Activated gamma-delta T cell treated with Interleukin-2 at 50 U/mL for 16 hours (primary cell): ENCODE measurements at places on chromosomes 11 and 22.

DNA sequence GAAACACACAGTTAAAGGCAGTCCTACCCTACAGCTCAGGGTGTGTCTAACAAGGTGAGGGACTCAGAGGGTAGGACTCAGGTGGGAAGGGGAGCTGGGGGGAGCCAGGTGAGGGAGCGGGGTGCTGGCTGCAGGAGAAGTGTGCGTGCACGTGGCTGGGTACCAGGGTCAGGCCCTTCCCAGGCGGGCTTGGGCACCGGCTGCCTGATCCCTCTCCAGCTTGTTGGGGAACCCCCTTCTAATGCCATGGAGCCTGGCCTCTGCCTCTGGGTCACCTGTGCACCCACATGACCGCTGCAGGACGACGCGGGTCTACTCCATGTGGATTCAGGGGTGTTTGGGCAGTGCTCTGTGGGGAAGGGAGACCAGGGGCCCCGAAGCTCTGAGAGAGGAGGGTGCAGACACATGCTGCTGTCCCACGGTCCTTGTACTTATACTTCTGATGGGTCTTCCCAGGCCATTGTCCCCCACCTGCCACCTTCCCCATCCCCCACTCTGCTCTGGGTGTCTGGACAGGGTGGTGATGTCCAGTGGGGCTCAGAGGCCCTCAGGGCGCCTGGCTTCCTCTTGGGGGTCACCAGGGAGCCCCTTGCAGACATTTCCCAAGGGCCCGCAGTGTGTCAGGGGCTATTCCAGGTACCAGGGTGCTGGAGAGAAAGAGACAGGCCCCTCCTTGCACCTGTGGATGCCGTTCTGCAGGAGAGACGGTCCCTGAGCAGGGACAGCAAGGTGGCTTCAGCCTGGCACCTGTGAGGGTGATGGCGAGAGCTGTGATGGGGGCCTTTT, 10.4 kb upstream of the MRGPRD start:
- DNase-seq, result no peak

DNA sequence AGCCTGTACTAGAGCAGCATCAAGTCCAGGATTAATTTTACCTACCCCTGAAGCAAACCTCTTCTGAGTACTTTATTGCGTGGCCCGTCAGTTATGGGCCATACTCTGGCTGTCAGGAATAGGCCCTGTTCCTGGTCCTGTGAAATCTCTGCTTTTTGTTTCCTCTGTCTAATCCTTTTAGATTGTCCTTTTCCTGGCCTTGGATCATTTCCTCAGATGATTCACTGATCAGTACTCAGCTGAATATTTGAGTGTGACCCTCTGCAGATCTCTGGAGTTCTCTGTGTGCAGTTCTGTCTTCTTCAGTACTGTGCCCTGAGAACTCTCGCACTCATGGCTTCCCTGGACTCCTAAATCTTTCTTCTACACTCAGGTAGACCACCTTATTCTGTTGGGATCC, 123.5 kb downstream of the UVRAG start:
- DNase-seq, result no peak

DNA sequence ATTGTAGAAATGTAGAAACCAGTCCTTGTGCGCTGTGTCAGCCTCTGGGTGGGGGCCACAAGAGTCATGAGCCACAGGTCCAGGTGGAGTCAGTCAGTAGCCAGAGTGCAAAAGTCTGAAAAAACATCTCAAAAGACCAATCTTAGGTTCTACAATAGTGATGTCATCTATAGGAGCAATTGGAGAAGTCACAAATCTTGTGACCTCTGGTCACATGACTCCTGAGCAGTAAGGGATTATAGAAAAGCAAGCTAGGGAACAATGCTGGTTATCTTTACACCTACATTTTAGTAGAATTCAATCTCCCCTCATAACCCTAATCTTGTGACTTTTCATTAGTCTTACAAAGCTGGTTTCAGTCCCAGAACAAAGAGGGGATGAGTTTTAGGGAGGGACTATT, 82.7 kb downstream of the CCDC83 start:
- DNase-seq, result no peak

GRCh38 chr11:27254744-27255446, 108.1 kb downstream of the CCDC34 start:
- no peak for DNase-seq

DNA sequence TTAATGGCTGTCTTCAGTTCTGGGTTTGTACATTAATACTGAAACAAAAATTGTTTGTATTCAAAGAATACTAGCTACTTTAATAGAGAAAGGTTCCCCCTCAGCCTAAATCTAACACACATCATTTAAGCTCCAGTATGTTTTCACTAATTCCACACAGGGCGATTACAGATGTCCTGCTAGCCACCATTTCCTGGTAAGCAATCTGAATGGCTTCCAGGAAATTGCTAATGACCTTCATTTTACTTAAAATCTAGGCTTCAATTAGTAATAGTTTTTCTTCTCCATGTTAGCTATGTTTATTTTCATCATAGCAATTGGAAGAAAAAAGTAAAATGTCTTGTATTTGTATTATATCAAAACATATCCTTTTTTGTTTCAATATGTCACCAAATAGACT, 132.8 kb downstream of the SOX6 start:
- no peak for DNase-seq

DNA sequence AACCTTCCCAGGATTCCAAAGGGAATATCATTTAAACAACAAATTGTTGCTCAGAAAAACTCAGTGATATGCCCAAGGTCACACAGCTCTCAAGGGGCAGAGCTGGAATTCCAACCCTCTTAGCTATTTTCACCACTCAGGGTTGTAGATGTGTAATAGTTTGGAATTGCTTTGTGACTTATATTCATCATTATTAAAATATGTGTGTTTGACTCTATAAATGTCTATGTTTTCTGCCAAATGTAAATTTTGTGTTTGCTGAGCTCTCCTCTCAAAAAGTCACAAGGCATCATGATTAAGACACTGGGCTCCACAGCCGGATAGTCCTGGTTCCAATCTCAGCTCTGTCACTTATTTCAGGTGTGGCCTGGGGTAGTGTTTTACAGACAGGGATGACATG, 407.3 kb downstream of the TMEM135 start:
- DNase-seq, result no peak

DNA sequence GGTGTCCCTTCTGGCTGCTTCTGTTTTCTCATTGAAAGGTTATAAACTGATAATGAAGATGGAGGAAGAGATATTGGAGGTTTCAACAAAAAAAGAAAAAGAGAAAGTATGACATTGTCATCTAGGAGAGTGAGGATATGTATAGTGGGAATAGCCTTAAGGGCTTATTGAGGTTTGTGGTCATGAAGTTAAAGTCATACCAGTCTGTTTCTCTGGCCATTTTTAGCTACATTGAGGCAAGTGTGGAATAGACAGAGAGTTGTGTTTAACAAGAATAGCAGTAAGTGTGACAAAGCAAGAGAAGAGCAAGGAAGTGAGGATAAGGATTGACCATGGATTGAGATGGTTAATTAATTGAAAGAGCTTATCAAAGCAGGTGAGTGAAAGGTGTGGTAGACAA, 110.4 kb downstream of the ELP4 start:
- no peak for DNase-seq

DNA sequence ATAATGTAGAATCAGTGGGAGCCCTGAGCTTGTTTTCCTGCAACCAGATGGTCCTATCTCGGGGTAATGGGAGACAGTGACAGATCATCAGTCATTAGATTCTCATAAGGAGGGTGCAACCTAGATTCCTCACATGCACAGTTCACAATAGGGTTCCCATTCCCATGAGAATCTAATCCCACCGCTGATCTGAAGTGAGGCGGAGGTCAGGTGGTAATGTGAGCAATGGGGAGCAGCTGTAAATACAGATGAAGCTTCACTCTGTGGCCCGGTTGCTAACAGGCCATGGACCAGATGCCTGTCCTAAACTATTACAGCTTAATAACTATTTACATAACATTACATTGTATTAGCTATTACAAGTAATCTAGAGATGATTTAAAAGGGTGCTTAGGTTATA, 17.0 kb downstream of the DIXDC1 start:
- no peak for DNase-seq

GRCh38 chr11:121967131-121967704, 148.8 kb downstream of the BLID start:
- no peak for DNase-seq

GRCh38 chr22:46163557-46163888, 13.2 kb downstream of the PPARA start:
- no peak for DNase-seq

DNA sequence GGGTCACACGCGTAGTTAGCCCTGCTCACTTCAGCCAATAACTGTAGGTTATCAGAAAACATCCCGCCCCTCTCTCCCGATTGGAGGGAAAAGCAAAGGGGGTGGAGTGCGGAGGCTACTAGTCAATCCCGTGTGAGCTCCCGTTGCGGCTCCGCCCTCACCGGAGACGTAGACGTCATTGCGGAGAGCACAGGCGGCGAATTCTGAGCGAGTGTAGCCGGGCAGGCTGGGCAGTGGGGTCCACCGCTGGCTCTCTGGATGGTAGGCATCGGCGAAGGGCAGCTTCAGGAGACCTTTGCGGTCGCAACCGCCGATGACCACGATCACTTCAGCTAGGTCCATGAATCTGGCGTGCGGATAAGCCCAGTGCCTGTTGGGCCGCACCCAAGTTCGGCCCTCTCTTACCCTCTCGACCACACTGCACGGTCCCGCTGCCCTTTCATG, 4.7 kb downstream of the KLHL35 start:
- peak; percentile 35 for DNase-seq

GRCh38 chr22:44355716-44356070, 42.9 kb upstream of the SHISAL1 start:
- DNase-seq, result no peak

GRCh38 chr22:31604137-31604705, 57.8 kb downstream of the PISD start:
- no peak for DNase-seq

DNA sequence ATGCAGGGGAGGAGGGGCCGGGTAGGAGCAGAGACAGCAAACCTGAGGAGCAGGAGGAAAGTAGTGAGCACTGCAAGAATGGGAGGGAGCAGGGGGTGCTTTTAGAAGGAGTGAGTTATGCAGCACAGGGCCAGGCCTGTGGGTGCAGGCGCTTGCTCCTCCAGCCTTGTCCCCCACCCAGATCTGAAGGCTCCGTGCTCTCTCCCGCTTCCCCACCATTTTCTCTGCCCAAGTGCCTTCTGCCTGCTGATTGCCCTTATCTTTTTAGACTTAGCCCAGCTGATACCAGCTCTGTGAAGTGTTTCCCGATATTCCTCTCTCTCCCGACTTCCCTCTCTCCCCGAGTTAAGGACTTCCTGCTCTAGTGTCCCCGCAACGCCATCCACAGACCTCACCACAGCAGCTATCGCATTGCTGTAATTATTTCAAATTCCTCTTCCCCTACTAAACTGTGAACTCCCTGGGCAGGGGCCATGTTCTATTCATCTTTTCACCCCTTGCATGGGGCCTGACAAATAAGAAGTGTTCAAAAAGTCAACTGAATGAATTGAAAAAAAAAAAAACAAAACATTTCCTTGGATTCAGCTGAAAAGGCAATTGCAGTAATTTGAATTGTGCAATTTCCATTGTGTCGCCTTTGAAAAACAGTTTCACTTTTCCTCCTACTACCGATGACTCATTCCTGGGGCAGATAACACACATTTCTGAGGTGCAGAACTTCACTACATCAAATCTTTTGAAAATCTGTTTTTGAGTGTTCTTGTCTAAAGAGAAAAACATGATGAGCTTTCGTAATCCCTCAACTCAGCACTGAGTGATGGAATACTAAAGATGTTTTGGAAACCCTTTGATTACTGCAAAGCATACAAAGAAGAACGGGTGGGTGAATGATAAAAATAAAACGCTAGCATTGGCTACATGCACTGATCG, 69.7 kb upstream of the BMAL1 start:
- no peak for DNase-seq

DNA sequence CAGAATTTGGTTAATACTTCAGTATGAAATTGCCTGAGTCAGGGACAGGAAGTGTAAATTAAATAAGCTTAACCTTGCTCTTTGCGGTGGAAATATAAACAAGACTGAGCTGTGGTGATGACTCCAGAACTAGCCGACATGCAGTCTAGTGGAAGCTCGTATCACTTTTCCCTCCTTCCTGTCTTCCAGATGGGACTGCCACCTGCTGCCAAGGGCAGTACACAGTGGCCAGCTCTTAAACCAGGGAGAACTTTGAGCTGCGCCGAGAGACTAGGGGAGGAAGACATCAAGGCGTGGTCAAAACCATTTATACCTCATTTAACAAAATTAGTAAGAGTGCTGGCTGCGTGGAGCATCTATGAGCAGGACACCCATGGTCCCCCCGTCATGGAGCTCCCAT, 31.3 kb upstream of the CTTN start:
- DNase-seq, result no peak

DNA sequence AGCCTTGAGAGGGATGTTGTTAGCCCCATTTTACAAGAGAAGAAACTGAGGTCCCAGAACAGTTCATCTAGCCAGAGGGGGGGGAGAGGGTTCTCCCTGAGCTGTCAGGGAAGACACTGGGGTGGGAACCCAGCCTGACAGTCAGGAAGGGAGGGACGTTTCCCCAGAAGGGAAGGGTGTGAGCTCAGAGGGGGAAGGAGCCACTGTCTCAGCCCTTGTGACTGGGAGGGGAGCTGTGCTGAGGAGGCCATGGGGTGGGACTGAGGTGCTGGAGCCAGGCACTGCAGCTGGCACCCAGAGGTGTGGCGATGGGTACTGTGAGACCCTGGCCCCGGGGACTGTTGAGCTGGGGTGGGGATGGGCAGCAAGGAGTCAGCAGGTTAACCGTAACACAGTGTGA, 35.7 kb downstream of the DAGLA start:
- DNase-seq, result no peak

GRCh38 chr11:115623021-115623451, 118.8 kb upstream of the CADM1 start:
- no peak for DNase-seq

GRCh38 chr11:132559331-132560036, 972.8 kb downstream of the OPCML start:
- DNase-seq, result no peak

DNA sequence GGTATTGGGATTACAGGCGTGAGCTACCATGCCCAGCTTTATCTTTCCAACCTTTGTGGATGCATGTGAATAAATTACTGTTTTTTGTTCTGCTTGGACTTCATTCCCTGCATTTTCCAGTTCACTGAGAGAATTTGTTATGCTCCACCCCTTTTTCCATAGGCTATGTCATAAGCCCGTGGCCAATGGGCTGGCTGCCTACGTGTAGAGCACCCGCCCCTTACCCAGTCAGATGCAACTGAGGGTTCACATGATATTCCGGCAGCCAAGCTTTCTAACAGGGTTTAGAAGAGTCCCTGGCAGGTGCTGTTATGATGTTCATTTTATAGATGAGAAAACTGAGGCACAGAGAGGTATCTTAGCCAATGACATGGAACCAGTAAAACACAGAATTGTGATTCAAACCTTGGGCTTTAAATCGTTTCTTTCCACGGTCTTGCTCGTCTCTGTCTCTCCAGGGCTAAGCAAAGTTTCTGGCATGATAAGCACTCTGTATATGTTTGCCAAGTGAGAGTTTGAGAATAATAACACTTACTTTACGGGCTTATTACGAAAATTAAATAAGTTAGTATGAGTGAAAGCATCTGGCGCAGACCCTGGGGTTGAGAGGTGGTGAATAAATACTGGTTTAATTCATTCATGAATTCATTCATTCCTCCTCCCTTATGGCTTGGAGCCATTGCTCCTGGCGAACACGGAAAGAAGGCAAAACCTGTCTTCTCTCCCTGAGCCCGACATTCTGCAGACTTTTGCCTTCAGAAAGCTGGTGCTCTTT, 42.4 kb upstream of the RASD2 start:
- DNase-seq, result no peak

GRCh38 chr22:30492144-30492543, 13.4 kb downstream of the SEC14L4 start:
- DNase-seq, result no peak

GRCh38 chr11:80317612-80318011, 876.8 kb upstream of the TENM4 start:
- DNase-seq, result no peak
